ENCODE measurements at places on chromosomes 16 and 17.

DNA sequence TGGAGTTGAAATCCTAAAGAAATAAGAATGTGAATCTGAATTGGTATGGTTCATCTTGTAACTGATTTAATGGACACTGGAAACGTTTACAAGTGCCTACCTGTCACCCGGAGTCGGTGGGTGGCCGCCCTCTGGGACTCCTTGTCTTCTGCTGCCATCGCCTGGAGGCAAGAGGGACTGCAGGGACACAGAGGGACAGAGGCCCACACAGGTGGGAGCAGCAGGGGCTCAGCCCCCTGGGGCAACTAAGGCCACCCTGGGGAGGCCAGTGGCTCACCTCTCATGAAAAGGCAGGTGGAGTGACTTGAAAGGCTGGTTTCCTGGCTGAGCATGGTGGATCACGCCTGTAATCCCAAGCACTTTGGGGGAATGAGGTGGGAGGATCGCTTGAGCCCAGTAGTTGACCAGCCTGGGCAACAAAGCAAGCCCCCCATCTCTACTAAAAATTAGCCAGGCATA is 23.2 kb downstream of the TMEM92 start:
- DNase-seq = peak; percentile 74

GRCh38 chr17:45326626-45327025 is 9.8 kb upstream of the MAP3K14 start:
- DNase-seq = no peak

DNA sequence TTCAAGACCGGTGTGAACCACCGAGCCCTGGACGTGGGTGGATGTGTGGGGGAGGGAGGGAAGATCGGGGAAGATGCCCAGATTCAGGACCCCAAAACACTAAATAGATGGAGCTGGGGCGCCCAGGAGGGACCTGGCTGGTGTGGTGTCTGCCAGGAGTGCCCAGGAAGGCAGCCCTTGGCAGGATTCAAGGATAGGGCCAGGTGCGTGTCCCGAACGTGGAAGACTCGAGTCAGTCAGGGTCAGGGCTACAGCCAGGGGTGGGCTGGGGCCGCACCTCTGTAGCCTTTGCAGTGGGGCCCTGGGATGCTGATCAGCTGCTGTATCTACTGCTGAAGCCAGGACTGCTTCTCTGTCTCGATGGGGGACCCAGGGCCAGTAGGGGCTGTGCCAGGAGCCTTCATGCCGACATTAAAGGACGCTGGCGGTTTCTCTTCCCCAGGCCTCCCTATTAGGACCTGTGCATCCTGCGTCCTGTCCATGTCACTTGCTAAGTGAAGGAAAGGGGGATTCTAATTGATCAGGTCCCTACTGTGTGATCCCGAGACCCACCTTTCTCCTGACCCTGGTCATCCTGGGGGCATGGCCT is 13.1 kb downstream of the KDM8 start:
- DNase-seq = no peak

- no peak for DNase-seq
Measured at GRCh38 chr17:48001197-48001596, 30.3 kb downstream of the CDK5RAP3 start.

DNA sequence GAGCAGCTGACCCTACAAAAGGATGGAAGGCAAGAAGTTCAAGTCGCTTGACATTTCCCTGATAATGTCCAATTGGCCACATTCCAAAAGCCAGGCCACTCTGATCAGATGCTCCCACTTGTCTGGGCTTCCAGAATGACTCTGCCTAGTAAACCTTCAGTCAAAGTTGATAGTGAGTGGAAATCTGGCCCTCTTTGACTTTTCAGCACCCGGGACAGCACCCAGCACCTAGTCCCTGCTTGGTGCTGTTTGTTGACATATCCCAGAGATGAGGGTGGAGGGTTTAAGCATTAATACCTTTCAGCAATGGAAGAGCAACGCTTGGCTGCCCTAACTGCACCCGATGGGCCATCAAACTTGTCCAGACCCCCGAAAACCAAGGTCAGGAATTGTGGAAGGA is 131.3 kb downstream of the AIPL1 start:
- DNase-seq = no peak

- DNase-seq = no peak
Measured at GRCh38 chr17:73011016-73011486, 81.4 kb downstream of the SLC39A11 start.

DNA sequence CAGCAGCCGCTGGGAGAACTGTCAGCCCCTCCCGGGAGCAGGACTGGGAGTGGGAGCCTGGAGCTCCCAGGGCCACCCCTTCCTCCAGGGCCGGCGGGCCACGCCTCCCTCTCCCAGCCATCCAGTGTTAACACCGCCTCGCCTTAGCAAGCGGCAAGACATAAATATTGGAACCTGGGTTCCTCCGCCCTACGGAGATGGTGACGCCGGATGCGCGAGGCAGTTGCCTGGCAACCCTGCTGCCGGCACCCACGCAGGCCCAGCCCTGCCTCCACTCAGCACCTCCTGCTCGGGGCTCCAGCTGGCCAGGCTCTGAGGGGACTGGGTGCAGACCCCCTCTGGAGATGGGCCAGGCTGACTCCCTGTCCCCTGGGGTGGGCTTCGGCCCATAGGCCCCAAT is 27.4 kb upstream of the CACNA1H start:
- DNase-seq = peak; percentile 18

- peak; percentile 46 for DNase-seq
Measured at GRCh38 chr17:40086150-40087044, 14.0 kb downstream of the NR1D1 start.

DNA sequence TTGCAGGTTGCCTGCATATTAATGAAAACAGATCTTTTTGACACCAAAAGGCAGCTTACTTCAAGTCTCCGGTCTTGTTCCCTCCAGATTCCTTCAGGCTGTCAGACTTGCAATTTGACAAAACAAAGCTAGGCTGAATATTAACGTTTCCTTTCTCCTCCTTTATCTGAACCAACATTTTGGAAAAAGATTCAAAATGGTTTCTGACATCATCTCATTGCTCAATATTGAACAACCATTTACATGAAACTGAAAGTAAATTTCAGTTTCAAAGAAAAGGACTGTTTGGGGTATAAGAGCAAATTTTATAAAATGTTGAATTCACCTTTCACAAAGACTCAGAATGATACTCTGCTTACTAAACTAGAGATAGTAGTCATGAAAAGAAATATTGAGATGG is 521.8 kb downstream of the KCNJ2 start:
- no peak for DNase-seq

- no peak for DNase-seq
Measured at GRCh38 chr16:80437707-80438106, 103.1 kb upstream of the DYNLRB2 start.

- DNase-seq = peak; percentile 55
Measured at GRCh38 chr17:45852535-45853297, 8.0 kb downstream of the SPPL2C start.

DNA sequence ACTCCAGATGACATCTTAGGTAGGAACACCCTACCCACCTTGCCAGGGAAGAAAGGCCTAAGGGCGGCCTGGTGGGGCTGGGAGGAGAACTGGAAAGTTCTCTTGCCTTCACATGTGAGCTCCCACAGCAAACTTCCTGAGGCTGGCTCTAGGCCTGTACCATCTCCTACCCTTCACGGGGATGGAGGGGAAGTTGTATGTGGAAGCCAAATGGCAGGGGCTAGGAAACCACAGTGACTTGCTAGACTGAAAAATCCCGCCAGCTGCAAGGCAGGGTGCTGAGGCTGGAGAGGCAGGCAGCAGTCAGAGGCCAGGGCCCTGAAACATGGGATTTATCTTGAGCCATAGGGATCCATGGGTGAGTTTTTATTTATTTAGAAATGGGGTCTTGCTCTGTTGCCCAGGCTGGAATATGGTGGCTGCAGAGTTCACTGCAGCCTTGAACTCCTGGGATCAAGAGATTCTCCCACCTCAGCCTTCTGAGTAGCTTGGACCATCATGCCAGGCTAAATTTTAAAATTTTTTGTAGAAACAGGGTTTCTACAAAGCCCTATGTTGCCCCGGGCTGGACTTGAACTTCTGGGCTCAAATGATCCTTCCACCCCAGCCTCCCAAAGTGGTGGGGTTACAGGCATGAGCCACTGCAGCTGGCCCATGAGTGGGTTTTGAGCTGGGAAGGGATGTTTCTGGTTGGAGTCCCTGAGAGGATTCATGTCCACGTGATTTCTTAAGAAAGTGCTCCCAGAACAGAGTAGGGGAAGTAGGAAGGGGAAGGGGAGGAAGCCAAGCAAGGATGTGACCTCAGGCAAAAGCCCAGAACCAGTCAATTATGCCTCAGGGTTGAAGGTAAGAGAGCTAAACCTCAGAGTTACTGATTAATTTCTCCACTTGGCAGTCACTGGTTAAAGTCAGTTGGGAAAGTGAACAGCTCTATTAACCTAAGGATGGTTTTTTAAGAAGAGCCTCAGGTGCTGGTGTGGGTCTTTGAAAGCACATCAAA is 4.0 kb upstream of the KAT8 start:
- DNase-seq = no peak

- DNase-seq = no peak
Measured at GRCh38 chr16:27385398-27385797, 16.6 kb upstream of the IL21R start.

DNA sequence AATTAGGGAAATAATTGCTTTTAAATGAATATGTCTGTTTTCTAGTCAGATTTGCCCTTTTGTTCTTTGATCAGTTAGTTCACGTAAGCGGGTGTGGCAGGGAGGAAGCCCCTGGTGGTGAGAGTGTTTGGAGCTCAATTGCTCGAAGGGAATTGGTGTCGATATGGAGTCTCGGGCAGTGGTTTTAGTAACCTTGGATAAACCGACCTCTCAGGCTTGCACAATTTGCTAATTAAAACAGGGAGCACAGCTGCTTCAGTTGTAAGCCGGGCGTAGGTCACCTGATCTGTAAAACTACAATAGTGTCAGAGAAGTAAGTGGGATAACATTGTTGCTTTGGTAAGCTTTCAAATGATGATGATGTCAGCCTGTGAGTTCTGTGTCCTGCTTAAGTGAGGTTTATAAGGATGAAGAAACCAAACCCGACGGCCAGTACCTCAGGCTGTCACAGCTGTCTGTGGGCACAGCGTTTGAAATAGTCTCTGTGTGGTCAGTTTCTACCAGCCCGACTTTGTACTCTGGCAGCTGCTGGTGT is 2.9 kb downstream of the ZNF750 start:
- no peak for DNase-seq

DNA sequence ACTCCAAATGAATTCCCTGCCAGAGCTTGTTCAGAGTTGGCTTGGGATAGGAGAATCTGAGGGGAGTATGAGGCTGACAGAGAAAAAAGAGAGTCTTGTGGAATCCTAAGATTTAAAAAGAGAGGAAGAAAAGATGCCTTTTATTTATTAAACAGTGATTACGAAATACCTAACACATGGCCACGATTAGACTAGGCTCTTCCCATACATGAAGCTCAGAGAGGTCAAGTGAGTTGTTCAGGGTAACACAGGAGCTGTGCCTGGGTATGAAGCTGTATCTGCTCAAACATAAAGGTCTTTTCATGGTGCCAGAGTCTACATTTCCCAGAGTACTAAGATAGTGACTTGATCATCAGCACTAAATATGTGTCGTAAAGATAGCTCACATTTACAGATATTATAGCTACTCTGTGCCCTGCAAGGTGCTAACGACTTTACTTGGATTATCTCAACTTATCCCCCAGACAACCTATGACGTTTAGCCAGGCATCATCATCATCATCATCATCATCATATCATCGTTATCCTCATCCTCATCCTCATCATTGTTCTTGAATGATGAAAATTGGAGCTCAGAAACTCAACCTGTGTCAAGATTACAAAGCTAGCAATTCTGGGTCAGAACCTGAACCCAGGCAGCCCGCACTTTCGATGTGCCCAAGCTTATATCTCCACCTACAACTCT is 500.8 kb downstream of the NPIPA7 start:
- no peak for DNase-seq

DNA sequence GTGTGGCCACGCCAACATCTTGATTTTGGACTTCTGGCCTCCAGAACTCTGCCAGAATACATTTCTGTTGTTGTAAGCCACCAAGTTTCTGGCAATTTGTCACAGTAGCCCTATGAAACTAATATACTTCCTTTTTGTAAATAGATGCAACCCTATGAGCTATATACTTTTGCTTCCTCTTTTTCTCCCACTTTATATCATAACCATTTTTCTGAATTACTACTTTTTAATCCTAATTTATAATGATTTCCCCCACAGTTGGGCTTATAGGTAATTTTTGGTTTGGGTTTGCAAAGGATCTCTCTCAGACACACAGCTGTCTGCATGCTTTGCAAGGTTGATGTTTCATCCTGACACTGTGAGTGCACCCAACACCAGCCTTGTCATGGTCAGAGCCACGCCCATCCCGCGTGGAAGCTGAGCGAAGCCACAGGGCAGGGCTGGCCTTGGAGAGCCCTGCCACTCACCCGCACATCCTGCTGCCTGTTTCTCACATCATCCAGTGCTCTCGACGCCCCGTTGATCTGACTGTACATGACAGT is 5.8 kb downstream of the TRIM25 start:
- DNase-seq = no peak

All from stimulated activated CD4-positive, alpha-beta T cell treated with anti-CD3 and anti-CD28 coated beads, Interleukin-1b, Interleukin-23, amount 100 ng/mL, for 24 hours (primary cell).